ENCODE measurements at places on chromosomes 16 and 17. TPM values are rescaled to one million over a fixed set of nuclear protein-coding genes. Genes with fewer than 3 reads are reported as not detected.

Gene RNU2-1
- polyA plus RNA-seq = not detected

Gene PRSS27
- polyA plus RNA-seq = 2.5 TPM

Gene RRAD
- polyA plus RNA-seq = 9.1 TPM

GRCh38 chr16:65837464-65837863 lies 529.0 kb upstream of the CDH5 start:
- DNase-seq = no peak

Gene KRT33B
- polyA plus RNA-seq = not detected

DNA sequence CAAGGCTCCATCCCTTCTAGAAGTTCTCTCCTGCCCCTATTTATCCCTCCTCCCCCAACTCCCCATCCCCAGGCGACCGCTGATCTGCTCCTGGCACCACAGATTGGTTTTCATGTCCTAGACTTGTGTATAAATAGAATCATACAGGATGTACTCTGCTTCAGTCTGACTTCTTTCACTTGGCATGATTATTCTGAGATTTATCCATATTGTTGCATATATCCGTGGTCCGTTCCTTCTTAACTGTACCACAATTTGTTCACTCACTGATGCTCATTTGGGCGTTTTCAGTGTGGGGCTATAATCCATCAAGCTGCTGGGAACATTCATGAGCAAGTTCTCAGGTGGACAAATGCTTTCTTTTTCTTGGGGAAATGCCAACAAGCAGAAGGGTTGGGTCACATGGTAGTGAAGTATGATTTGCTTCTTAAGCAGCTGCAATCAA lies 23.9 kb downstream of the PITPNM3 start:
- no peak for DNase-seq

- DNase-seq = no peak
Observed at GRCh38 chr16:66510298-66510697, 39.6 kb downstream of the TK2 start.

DNA sequence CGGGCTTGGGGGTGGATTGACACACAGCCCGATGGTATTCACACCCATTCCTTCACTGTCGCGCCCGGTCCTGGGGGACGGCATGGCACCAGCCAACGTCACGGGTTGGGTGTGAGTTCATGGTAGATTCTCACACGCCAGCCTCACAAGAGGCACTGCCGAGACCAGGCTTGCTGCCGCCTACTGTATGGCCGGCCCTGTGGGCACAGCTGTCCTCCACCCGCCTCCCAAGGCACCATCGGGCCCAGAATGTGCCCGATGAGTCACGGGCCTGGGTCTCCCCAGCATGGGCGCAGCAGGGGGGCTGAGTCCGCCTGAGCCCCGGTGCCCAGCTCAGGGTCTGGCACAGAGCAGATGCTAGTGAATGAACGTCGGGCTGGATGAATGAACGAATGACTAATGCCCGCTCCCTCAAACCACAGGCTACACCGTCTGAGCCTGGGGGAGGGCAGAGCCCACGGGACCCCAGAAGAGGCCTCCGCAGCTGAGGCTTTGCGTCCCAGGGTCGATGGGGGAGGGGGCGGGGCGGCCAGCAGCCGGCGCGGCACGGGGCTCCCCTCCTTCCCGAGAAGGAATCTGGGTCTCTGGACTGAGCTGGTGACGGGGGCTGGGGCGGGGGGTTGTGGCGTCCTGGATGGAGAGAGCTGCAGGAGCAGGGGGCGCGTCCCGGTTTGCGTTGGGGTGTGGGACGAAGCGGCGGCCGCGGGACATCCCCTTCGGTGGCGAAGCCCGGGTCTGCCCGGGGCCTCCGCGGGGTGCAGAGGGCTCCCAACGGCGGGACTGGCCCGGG lies 829 bp downstream of the PITPNM3 start:
- no peak for DNase-seq

Gene PLEKHM1
- polyA plus RNA-seq = 19.9 TPM

Gene PABPN1L
- polyA plus RNA-seq = 0.13 TPM

Gene PLEKHH3
- polyA plus RNA-seq = 42.2 TPM

DNA sequence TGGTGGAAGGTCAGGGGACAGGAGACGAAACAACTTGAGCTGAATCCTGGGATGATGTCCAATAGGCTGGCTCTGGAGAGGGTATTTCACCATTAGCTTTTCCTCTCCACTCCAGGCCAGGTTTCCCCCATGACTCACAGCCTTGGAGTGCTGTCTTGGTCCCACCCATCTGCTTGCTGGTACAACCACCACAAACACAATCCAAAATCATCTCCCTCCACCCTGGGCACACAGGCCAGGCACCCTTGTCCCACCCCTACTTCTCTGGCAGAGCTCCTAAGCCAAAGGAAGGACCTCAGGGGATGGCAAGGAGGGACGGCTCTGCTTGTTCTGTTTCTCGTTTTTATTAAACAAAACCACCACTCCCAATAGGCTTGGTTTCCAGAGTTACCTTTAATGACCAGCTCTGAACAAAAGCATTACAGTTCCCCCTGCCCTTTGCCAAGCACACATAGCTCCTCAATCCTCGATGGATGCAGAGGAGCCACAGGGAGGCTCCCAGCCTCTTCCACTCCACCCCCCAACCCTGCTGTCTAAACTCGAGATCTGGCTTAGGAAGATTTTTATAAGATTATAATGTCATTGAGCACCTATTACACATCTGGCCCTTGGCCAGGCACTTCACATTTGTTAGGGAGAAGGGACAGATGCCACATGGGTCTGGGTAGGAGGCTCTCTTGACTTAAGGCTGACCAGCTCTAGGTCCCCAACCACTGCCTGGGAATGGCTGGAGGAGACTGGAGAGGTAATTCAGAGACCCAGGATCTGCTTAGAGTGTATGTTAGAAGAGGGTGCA lies 13.3 kb downstream of the CAVIN1 start:
- no peak for DNase-seq

DNA sequence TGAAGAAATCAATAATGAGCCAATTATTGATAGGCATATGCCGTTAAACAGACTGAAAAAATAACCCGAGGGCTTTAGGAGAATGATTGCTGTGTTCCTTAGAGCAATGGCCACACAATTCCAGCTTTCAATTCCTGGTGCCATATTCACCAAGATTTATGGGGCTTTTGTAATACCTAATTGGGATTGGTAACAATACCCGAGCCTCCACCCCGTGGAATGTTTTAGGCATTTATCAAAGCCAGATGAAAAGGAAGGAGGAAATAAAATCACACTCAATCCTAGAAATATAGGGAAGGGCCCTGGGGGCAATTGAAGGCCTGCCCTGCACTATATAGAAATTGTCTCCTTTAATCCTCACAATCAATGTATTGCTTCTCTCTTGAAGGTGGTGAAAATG lies 42.1 kb upstream of the MLYCD start:
- DNase-seq = no peak

Gene KRT9
- not detected for polyA plus RNA-seq

GRCh38 chr16:15708096-15708495 lies 58.1 kb downstream of the NDE1 start:
- no peak for DNase-seq

DNA sequence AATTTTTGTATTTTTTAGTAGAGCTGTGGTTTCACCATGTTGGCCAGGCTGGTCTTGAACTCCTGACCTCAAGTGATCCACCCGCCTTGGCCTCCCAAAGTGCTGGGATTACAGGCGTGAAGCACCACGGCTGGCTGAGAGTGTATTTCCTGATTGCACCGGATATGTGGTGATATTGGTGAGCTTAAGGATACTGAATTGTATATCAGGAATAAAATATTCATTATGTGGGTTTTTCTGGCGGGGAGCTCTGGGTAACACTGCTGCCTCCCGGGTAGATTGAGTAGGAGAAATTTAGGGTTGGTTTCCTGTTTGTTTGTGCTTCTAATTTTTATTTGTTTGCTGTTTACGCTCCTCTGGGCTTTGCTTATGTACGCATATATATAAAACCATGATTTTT lies 7.7 kb upstream of the TMEM98 start:
- no peak for DNase-seq

- DNase-seq = no peak
Observed at GRCh38 chr16:27564224-27564623, 14.3 kb downstream of the KATNIP start.

GRCh38 chr16:10740845-10741208 lies 2.8 kb upstream of the NUBP1 start:
- DNase-seq = no peak

DNA sequence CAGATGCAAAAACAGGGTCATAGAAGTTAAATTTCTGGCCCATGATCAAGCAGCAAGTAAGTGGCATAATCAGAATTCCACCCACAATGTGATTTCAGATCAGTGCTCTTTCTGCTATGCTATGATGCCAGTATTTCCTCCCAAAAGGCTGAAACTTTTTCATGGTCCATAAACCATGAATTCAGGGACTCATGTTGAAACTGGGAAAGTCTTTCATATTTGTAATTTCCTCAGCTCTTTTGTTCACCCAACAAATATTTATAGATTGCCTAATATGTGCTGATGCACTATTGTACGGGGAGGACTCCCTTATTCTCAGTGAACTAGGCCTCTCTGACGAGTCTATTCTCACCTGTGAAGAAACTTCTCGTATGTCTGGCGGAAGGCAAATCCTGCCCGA lies 156.3 kb downstream of the MYO1D start:
- no peak for DNase-seq

Gene KRT17
- polyA plus RNA-seq = 5.5 TPM

Gene NECAB2
- 0.29 TPM for polyA plus RNA-seq

GRCh38 chr16:66858740-66859396 lies 14.7 kb downstream of the CA7 start:
- no peak for DNase-seq

- no peak for DNase-seq
Observed at GRCh38 chr16:88703486-88704309, 2.5 kb downstream of the RNF166 start.

Gene ALOX15
- 3.2 TPM for polyA plus RNA-seq

- DNase-seq = no peak
Observed at GRCh38 chr17:72761431-72761830, 331.1 kb downstream of the SLC39A11 start.

- peak; percentile 92 for DNase-seq
Observed at GRCh38 chr17:50372758-50373556, at the start of the genes EME1 and MRPL27. TSS of gene EME1 (plus strand) at chr17:50373229. CDS start at chr17:50375209, 1,980 bp downstream. TSS of gene MRPL27 (minus strand) at chr17:50373184. CDS start at chr17:50373170, 14 bp downstream.

GRCh38 chr16:11004351-11004750 lies 60.0 kb downstream of the CLEC16A start:
- DNase-seq = no peak

DNA sequence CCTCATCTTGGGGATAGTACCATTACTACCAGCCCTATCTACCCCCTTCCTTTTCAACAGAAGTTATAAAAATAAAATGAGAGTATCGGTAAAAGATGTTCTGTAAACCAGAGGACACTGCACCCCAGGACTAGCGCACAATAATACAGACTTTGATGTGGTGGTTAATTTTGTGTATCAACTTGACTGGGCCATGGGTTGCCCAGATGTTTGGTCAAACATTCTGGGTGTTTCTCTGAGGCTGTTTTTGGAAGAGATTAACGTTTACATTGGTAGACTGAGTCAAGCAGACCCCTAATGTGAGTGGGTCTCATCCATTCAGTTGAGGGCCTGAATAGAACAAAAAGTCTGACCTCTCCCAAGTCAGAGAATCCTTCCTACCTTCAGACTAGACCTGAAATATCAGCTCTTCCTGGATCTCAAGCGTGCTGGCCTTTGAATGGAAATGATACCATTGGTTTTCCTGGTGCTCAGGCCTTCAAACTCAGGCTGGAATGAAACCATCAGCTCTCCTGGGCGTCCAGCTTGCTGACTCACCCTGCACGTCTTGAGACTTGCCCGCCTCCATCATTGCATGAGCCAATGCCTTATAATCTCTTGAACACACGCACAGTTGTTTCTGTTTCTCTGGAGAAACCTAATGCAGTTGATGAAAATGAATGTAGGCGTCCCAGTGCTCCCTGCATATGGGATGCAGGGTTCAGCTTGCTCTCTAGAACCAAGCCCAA lies 10.1 kb downstream of the MRM1 start:
- DNase-seq = no peak
